ENCODE measurements at places on chromosomes 6 and 20.

DNA sequence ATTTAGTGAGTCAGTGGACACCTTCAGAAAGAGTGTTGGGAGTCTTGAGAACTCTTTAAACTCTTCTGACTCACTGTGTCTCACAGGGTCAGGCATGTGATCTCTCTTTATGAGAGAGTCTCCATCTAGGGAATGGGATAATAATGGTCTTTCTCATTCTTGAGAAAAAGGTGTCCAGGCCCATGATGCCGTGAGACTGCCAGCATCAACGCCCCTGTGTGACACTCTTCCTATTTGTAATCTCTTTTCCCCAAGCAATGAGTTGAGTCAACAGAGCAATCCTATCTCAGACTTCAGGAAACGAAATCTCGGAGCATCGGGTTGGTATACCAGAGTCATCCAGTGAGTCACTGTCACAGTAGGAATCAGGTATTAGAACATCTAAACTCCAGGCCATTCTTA, 82.3 kb upstream of the BMP2 start:
- no peak for DNase-seq

DNA sequence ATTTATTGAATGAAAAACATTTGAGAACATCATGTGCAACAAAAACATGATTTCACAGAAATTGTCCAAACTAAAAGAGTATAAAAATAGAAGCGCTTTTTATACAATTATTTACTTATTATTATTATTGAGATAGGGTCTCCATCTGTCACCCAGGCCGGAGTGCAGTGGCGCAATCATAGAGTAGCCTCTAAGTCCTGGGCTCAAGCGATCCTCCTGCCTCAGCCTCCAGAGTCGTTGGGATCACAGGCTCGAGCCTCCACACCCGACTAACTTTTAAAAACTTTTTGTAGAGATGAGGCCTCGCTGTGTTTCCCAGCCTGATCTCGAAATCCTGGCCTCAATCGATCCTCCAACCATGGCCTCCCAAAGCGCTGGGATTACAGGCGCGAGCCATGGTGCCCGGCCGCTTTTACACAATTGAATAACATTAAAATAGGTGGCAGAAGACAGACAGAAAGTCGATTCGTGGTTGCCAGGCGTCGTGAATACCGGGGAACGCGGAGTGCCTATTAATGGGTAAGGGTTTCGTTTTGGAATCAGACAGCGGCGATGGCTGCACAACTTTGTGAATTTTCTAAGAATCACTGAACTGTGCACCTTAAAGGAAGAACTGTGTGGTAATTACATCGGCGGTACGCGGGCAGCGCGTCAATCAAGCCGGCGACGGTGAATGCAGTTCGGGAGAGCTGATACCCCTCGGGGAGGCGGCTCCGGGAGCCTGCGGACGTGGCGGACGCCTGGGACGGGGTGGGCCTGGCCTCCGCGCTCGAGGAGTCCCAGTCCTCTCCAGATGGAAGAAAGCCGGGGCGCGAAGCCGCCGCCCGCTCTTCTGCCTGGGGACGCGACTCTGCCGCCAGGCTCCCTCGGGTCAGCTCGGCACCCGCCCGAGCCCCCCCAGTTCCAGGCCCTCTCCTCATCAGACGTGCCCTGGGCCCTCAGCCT, 807 bp downstream of the TBC1D20 start:
- DNase-seq: peak; percentile 58

DNA sequence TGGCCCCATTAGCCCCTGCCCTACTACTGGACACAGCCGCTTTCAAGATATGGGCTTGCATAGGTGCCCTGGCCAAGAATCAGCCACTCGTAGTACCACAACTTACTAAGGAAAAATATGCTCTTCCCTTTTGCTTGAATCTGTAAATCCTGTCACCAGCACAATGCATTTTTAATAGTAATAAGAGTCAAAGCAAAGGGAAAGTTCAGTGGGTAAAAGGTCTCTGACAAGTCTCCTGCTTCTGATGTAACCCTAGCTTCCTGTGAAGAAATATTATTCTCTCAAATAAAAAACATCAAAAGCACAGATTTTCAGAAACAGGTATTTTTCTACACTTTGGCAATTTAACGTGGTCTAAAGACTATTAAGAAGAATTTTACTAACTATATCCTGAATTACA, 373.8 kb downstream of the GJA1 start:
- no peak for DNase-seq

DNA sequence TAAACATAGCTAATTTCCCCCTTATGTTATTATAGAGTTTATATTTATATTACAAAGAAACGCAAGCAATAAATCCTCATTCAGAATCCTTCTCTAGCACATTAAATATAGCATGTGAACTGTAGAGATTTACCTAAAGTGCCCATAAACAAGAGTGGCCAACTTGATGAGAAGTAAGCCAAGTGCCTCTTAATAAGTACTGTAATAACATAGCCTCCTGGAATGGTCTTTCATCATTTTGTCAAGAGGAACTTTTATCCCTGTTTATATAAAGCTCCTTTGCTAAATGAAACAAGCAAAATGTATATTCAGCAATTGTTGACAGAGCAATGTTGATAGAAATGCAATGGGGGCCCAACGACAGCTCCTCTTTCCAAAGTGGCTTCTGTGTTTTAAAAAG, 195.0 kb downstream of the ARHGAP18 start:
- DNase-seq: no peak

DNA sequence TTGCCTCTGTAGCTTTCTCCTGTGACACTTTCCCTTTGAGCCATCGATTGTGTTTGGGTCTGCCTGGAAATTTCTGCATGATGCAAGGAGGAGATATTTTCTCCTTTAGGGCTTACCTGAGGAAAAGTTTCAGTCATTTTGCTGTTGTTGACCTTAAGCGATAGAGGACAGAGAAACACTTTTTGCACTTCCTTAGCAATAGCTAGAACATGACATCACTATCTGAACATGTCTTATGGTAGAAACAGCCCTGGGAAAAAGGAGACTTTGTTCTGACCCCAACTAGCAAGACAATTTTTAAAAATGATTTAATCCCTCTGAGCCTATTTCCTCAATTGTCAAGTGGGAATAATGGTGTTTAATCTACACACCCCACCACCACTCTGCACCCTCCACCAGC, 9.7 kb upstream of the FILIP1 start:
- no peak for DNase-seq

GRCh38 chr20:50340541-50340940, 149.9 kb downstream of the CEBPB start:
- no peak for DNase-seq

DNA sequence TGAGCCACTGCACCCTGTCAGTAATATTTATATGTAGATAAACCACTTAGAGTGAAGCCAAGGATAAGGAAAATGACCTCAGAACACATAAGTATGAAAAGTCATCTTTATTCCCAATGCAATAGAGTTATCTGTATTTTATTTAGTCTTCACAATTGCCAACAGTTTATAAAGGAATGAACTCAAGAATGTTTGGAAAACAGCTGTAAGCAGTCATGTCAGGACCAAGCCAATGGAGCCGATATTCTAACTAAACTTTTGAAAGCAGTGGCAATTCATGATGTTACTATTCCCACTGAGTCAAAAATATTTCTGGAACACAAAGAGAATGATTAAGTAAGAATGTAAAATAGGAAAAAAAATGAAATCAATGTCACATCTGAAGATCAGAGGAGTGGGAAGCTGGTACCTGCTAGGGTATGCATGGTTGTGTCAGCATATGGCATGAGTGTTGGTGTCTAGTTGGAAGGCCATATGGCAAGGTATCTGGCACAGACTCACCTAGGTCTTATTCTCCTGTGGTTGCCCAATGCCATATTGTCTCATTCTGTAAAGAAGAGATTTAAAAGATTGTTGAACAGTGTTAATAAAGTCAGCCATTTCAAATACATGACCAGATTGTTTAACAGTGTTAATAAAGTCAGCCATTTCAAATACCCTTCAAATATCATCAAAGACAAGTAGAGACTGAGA, 118.2 kb downstream of the ADAT2 start:
- DNase-seq: no peak
